Naive B cell (primary cell): ENCODE measurements at places on chromosomes 4 and X.
A peak's percentile ranks its signal among the peaks of the same experiment; 100 is the strongest.

DNA sequence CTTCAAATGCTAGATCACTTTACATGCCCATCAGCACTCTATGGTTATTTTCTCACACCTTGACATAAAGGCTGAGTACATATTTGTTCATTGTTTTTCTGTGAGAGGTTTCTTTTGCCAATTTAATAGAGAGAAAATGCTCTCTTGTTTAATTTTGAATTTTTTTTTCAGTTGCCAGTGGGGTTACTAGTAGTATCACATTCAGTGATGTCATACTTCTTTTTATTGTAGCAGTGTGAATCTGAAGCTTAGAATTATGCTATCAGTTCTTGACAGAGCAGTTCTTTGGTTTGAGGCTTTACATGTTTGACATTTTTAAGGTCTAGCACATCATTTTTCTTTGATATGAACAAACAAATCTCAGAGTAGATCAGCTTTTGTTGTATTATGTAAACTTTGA is 185.4 kb downstream of the NWD2 start:
- H3K4me1 ChIP-seq, result no peaks in the 10 kb centered on the region
- H3K4me3 ChIP-seq, result no peak overlapping the region
- no peaks in the 10 kb centered on the region for H3K36me3 ChIP-seq
- no peak for DNase-seq

GRCh38 chr4:142351958-142352357 is 494.1 kb downstream of the INPP4B start:
- no peaks in the 10 kb centered on the region for H3K36me3 ChIP-seq
- H3K27ac ChIP-seq, result no peak overlapping the region
- peaks cover 6% of the 10 kb centered on the region for H3K4me1 ChIP-seq
- DNase-seq, result no peak

DNA sequence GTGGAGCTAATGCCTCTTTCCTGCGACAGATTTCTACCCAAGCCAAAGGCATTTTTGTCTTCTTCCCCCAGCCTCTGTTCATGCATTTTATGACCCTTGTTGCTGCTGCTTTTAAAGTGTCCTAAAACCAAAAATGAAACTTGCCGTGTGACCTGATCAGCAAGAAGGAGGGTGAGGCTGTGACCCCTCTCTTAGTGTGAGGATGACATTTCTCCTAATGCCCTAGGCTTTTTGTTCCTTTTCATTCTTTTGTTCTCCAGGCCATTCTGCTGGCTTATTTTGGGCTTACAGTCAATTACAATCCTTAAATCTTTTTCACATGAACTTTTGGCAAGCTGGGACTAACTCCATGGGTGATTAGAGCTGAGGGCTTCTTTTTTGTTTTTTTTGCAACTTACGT is 34.4 kb downstream of the PTTG2 start:
- H3K36me3 ChIP-seq, result peaks cover 18% of the 10 kb centered on the region
- H3K27me3 ChIP-seq, result no peaks in the 10 kb centered on the region
- H3K27ac ChIP-seq, result peak overlapping the region; percentile 78
- DNase-seq, result no peak
- H3K4me1 ChIP-seq, result peaks cover 49% of the 10 kb centered on the region
- peak overlapping the region; percentile 76 for H3K4me3 ChIP-seq

DNA sequence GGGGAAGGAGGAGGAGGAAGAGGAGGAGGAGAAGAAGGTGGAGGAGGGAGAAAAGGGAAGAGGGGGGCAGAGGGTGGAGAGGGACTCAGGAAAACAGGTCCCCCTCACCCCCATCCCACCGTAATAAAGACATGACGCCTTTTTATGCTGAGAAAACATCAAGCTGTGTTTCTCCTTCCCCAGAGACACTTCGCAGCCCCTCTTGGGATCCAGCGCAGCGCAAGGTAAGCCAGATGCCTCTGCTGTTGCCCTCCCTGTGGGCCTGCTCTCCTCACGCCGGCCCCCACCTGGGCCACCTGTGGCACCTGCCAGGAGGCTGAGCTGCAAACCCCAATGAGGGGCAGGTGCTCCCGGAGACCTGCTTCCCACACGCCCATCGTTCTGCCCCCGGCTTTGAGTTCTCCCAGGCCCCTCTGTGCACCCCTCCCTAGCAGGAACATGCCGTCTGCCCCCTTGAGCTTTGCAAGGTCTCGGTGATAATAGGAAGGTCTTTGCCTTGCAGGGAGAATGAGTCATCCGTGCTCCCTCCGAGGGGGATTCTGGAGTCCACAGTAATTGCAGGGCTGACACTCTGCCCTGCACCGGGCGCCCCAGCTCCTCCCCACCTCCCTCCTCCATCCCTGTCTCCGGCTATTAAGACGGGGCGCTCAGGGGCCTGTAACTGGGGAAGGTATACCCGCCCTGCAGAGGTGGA is 45.3 kb upstream of the SHOX start:
- no peak for DNase-seq
- no peaks in the 10 kb centered on the region for H3K4me1 ChIP-seq
- no peak overlapping the region for H3K4me3 ChIP-seq

DNA sequence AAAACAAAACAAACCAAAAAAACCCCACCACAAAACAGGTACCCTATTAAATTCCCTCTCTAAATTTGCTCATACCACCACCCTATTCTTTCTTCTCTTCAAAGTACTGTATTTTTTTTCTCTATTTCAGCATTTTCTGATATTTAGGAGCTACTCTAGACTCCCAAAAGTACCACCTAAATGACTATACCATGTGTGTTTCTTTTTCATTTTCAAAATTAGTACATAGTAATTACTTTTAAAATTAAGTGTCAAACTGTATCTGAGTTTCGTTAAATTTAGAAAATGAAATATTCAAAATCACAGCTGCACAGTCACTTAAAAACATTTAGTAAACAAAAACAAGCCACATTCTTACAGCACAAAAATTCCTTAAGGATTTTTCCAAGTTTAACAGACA is 161.7 kb downstream of the FBXW7 start:
- no peak for DNase-seq
- H3K27me3 ChIP-seq, result no peaks in the 10 kb centered on the region
- H3K36me3 ChIP-seq, result no peaks in the 10 kb centered on the region
- no peak overlapping the region for H3K4me3 ChIP-seq
- no peak overlapping the region for H3K27ac ChIP-seq

- no peak overlapping the region for H3K4me3 ChIP-seq
- peaks cover 15% of the 10 kb centered on the region for H3K4me1 ChIP-seq
These were observed 15.9 kb downstream of the TMEM165 start for GRCh38 chr4:55411621-55412020.

DNA sequence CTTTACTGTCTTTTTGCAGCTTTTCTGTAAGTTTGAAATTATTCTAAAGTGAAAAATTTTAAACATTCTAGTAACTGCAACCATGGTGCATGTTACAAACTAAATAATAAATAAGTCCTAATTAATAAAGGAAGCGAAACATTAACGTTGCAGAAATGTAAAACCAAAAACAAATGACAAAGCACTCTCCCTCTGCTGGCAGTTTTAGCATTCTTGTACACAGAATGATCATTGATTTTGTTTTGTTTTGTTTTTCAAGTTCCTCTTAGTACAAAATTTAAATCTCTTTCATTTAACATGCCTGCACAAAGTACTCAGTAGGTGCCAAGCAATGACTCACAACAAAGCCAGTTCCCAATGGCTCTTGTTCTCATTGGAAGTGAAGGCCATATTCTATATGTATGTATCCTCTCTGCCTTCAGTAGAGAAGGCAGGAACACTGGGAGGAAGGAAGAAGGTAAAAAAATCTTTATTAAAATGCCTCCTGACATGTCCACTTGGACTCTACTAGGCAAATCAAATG is 13.7 kb upstream of the TMSB4X start:
- no peak overlapping the region for H3K27ac ChIP-seq
- no peaks in the 10 kb centered on the region for H3K27me3 ChIP-seq
- H3K36me3 ChIP-seq, result no peaks in the 10 kb centered on the region
- H3K4me3 ChIP-seq, result no peak overlapping the region
- DNase-seq, result no peak

DNA sequence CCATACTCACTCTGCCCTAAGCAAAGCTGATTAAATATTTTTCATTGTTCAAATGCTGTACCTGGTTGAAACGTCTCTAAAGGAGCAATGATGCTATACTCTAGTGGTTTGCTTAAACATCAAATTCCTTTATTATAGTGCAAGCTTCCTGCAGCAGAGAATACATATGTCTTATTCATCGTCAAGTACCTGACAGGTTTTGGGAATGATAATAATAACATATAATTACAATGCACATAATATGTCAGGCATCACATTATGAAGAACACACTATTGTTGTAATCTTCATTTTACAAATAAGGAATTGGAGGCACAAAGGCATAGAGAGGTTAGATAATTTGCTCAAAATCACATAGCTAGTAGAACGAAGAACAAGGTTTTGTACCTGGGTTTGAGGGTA is 151.6 kb downstream of the GRIA2 start:
- H3K4me3 ChIP-seq, result no peak overlapping the region
- H3K36me3 ChIP-seq, result no peaks in the 10 kb centered on the region
- no peak overlapping the region for H3K27ac ChIP-seq
- H3K4me1 ChIP-seq, result no peaks in the 10 kb centered on the region

DNA sequence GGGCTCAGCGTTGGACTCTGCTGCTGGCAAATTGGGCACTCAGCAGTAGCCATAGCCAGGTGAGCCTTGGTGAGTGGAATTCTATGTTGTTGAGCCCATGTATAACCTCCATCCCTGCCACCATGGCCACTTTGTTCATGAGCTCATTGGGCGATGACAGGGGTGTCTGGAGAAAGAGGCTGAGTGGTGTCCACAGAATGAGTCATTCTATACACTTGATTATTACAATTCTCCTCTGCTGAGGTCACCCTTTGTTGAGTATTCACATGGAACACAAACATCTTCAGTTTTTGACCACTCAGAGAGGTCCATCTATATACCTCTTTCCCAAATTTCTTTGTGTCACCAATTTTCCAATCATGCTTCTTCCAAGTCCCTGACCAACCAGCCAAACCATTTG is 1341.7 kb downstream of the PCDH7 start:
- H3K27ac ChIP-seq, result no peak overlapping the region
- no peak overlapping the region for H3K4me3 ChIP-seq

GRCh38 chr4:3330707-3331106 is 37.9 kb downstream of the RGS12 start:
- no peak for DNase-seq
- peaks cover 4% of the 10 kb centered on the region for H3K4me1 ChIP-seq
- H3K27me3 ChIP-seq, result no peaks in the 10 kb centered on the region
- no peak overlapping the region for H3K27ac ChIP-seq

GRCh38 chr4:70651864-70652506 is 14.3 kb downstream of the JCHAIN start:
- H3K27ac ChIP-seq, result no peak overlapping the region
- H3K4me3 ChIP-seq, result no peak overlapping the region
- no peak for DNase-seq
- H3K4me1 ChIP-seq, result peaks cover 3% of the 10 kb centered on the region

- no peak overlapping the region for H3K27ac ChIP-seq
- DNase-seq, result no peak
These were observed 2.9 kb upstream of the SPARCL1 start for GRCh38 chr4:87532109-87532508.

GRCh38 chr4:112348488-112349158 is 51.5 kb downstream of the ALPK1 start:
- no peaks in the 10 kb centered on the region for H3K27me3 ChIP-seq
- peaks cover 3% of the 10 kb centered on the region for H3K4me1 ChIP-seq
- H3K4me3 ChIP-seq, result no peak overlapping the region
- peaks cover 5% of the 10 kb centered on the region for H3K36me3 ChIP-seq
- H3K27ac ChIP-seq, result no peak overlapping the region
- DNase-seq, result no peak

GRCh38 chr4:8770518-8771257 is 101.0 kb downstream of the HMX1 start:
- no peak overlapping the region for H3K27ac ChIP-seq
- H3K4me3 ChIP-seq, result no peak overlapping the region
- H3K27me3 ChIP-seq, result no peaks in the 10 kb centered on the region
- DNase-seq, result no peak

DNA sequence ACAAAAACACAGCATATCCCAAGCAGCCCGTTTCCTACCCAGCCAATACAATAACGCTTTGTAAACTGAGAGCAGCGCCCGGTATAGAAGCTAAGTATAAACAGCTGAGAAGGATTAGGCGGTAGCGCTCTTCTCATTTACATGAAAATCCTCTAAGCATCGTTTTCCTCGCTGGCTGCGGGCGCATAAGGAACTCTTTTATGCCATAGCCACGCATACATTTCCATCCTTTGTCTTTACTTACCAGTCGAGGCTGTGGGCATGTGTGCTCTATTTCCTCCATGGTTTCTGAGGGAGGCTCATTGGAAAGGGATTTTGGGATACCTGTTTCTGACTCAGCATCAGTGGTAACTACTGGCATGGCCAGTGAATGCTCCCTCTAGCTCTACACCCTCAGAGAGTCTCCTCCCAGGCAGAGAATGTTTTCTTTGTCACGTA is 383 bp downstream of the PCYT1B start:
- H3K4me3 ChIP-seq, result peak overlapping the region; percentile 87
- H3K27me3 ChIP-seq, result peaks cover 31% of the 10 kb centered on the region
- H3K4me1 ChIP-seq, result peaks cover 21% of the 10 kb centered on the region
- no peak overlapping the region for H3K27ac ChIP-seq

DNA sequence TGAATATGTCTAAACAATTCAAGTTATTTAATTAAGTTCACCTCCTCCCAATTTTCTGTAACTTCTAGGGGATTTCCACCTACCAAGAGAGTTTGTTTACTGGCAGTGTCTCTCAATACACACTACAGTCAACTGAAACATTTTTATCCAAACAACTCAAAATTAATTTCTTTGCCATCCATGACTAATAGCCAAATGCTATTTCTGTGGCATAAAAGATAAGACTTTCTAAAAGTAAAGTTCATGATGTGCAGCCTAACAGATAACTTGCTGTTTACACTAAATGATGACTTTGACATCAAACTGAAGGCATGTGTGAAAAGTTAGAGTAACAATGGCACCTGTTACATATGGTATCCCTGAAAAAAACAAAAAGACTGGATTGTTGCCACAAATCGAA is 7.3 kb downstream of the TAB3 start:
- H3K4me3 ChIP-seq, result no peak overlapping the region
- H3K27ac ChIP-seq, result no peak overlapping the region
- DNase-seq, result no peak
- no peaks in the 10 kb centered on the region for H3K36me3 ChIP-seq
- H3K4me1 ChIP-seq, result peaks cover 29% of the 10 kb centered on the region

- H3K27ac ChIP-seq, result no peak overlapping the region
- no peak overlapping the region for H3K4me3 ChIP-seq
- H3K36me3 ChIP-seq, result no peaks in the 10 kb centered on the region
- H3K27me3 ChIP-seq, result peaks cover under 1% of the 10 kb centered on the region
These were observed 14.3 kb upstream of the FAM241A start for GRCh38 chr4:112130906-112131305.

DNA sequence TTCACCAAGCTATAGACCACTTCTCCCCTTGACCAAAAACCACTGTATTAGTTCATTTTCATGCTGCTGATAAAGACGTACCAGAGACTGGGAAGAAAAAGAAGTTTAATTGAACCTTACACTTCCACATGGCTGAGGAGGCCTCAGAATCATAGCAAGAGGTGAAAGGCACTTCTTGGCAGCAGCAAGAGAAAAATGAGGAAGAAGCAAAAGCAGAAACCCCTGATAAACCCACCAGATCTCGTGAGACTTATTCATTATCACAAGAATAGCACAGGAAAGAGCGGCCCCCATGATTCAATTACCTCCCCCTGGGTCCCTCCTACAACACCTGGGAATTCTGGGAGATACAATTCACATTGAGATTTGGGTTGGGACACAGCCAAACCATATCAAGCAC is 97.8 kb downstream of the DOCK11 start:
- no peaks in the 10 kb centered on the region for H3K27me3 ChIP-seq
- H3K4me1 ChIP-seq, result no peaks in the 10 kb centered on the region
- peaks cover 9% of the 10 kb centered on the region for H3K36me3 ChIP-seq
- no peak overlapping the region for H3K27ac ChIP-seq
- H3K4me3 ChIP-seq, result no peak overlapping the region
